Colonic mucosa (tissue), 4 donors: ENCODE measurements at places on chromosomes 16 and 17.

- no peak for DNase-seq
Observed at GRCh38 chr17:16900288-16900882, 71.5 kb downstream of the TNFRSF13B start.

DNA sequence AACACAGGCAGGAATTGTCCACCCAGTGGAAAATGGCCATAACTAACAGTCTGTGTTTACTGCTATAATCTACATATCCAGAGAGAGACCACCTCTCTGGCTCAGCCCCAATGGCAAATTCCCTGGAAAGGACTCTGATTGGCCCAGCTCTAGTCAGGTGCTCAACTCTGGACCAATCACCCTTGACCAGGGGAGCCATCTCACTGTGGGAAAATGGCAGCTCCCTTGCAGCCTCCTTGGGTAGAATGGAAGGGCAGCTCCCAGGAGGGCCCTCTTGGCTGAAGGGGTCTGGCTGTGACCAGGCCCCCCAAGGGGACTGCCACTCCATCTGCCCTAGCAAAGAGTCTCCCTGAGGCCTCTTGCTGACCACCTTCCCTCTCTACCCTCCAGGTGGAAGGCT lies 3.1 kb downstream of the ALOX15B start:
- DNase-seq = no peak

DNA sequence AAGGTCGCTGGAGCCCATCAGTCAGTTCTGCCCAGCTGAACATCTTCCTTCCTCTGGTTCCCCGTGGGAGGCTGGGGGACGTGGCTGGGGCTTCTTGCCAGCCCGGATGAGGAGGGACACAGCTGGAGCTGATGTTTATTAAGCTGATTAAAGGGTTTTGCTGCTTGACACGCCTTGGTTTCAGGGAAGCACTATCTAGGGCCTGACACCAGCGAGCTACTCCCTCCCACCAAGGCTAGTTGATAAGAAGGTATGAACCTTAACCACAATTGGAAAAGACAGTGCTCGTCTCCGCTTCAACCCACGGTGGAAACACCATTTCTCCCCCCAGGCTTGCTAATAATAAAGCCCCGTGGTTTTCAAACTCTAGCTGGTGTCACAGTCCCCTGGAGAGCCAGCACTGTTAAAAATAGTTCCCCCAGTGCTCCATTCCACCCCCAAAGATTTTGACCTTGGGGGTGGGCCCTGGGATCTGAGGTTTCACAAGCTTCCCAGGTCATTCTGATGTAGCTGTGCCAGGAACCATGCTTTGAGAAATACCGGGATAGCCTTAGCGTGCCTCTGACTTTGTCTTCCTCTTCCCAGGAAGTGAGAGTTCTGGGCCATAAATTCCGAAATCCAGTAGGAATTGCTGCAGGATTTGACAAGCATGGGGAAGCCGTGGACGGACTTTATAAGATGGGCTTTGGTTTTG lies 5.5 kb downstream of the DHODH start:
- DNase-seq = no peak

DNA sequence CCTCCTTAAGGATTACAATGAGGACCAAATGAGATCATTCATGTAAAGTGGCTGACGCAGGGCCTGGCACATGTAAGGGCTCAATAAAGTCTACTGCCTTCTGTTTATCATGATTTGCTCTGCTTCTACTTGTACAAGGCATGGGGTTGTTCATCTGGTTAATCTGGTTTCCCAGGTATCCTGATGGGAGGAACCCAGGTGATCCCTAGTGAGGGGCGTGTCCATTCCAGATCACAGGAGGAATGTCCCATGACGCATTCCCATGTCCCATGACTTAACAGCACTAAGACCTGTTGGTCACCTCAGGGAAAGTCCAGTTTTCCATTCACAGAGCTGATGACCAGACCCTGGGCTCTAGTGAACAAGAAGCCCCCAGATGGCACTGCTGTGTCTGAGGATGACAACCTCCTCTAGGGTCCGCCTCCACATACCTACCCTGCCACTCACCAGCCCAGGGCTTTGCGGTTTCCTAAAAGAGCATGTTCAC lies 11.5 kb upstream of the TPPP3 start:
- peak; percentile 91 for DNase-seq

DNA sequence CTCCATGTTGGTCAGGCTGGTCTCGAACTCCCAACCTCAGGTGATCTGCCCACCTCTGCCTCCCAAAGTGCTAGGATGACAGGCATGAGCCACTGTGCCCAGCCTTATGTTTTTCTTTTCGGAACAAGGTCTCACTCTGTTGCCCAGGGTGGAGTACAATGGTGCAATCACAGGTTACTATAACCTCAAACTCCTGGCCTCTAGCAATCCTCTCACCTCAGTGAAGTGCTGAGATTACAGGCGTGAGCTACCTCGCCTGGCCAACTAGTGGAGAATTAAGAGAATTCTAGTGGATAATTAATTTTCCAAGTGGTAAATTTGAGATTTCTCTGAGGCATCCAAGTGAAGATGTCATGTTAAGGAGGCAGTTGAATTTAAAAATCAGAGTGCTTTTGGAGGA lies 2.9 kb upstream of the FBXO47 start:
- DNase-seq = no peak

- no peak for DNase-seq
Observed at GRCh38 chr17:75060434-75061054, 13.5 kb downstream of the KCTD2 start.

GRCh38 chr17:15935891-15936290 lies 9.0 kb upstream of the ADORA2B start:
- DNase-seq = no peak
